ENCODE measurements at places on chromosomes 7 and 10.

GRCh38 chr10:18557960-18558359 lies 93.4 kb downstream of the NSUN6 start:
- DNase-seq, result no peak

DNA sequence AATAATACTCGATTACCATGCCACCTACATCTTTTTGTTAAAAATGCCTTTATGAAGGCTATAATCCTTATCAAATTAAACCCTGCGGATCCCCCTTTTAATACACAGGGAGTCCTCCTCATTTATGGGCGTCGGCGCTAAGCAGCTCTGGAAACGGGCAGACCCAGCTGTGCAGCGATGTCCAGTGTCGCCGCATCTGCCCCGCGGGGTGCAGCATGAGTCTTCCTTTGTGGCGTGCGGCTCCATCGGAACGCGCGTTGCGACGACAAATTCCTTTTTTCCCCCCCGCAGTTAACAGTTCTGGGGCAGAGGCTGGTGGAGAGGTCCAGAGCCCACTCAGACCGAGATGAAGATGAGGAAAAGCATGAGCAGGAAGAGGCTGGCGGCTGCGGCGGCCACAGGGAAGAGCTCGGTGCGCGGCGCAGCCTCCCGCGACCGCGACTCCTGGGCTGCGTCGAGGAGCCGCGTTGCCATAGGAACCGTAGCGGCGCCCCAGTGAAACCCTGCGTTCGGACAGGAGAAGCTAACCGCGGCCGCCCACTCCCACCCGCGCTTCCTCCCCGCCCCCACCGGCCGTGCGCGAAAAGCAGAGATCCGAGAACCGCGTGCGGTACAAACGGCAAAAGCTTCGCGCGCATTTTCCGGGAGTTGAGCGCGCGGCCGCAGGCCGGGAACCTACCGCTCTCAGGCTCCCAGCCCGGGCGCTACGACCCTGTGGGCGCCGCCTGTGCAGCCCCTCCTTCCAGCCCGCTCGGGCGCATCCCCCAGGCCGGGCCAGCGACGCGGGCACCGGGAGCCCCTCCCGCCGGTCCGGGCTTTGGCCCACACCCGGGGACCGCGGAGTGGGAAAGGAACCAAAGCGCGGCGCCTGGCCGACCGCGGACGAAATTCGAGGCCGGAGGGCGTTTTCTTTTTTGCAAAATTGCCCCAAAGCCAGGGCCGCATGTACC lies 130.6 kb downstream of the SPAG6 start:
- DNase-seq, result no peak

- DNase-seq, result no peak
Observed at GRCh38 chr10:35274498-35275060, 61.7 kb upstream of the CCNY start.

DNA sequence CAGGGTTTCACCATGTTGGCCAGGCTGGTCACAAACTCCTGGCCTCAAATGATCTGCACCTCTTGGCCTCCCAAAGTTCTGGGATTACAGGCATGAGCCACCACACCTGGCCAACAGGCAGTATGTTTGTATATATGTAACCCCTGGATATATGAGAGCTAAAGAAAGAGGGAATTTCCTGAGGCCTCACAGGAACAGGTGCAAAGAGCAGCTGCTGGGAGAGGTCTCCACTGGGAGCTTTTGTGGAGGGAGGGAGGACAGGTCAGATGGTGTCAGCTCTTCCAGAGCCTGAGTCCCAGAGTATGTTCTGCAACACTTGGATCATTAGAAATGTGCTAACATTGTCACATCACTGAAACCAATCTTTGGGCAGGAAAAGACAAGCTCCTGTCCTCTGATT lies 110.1 kb upstream of the KIF5B start:
- no peak for DNase-seq

- no peak for DNase-seq
Observed at GRCh38 chr7:101453617-101454016, 90.9 kb downstream of the COL26A1 start.

- no peak for DNase-seq
Observed at GRCh38 chr7:152551304-152552036, 115.7 kb upstream of the KMT2C start.

DNA sequence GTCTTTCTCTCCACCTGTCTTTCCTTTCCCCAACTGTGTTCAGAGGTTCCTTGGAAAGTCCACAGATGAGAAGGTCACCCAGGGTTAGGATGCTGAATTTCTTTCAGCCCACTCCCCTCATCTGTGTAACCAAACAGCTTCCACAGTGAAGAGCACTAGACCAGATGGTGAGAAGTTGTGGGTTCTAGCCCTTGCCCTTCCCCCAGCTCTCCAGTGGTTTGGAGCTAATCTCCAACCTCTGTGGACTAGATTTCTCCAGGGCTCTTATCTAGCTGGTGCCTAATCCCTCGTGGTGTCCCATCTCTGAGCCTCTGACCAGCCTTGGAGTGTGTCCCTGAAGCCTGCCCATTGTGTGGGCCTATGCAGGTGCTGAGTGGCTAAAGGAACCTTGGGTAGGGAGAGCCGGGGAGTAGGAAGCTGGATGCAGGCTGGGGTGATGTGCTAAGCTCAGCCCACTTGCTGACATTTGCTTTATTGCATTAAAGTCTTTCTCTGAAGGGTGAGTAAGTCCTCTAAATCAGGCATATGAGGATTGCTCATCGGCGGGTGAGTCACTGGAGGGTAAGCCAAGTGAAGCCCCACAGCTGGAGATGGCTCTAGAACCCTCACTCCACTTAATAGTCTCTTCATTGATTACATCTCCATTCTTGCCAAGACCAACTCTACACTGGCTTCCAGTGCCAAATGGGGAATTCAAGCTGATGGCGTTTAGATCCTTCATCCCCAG lies 14.9 kb downstream of the DUSP5 start:
- no peak for DNase-seq

DNA sequence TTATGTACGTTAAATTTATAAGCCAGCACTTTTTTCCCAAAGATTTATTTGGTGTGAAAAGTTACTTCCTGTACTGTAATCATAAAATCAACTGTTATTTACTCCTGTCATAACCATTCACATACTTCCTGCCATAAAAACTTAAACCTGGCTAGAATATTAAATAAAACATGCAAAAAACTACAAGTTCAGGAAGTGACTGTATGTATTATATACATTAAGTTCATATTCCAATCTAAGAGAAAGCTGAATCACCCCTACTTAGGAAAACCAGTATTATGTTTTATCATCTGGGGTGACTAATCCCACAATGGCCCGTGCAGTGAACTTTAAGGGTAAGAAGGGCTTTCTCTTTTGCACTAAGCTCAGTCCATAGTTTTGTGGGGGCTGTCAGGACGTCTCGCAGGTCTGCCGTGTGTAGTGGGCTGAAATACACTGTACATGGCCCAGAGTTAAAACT lies 183.7 kb upstream of the KLF14 start:
- no peak for DNase-seq

DNA sequence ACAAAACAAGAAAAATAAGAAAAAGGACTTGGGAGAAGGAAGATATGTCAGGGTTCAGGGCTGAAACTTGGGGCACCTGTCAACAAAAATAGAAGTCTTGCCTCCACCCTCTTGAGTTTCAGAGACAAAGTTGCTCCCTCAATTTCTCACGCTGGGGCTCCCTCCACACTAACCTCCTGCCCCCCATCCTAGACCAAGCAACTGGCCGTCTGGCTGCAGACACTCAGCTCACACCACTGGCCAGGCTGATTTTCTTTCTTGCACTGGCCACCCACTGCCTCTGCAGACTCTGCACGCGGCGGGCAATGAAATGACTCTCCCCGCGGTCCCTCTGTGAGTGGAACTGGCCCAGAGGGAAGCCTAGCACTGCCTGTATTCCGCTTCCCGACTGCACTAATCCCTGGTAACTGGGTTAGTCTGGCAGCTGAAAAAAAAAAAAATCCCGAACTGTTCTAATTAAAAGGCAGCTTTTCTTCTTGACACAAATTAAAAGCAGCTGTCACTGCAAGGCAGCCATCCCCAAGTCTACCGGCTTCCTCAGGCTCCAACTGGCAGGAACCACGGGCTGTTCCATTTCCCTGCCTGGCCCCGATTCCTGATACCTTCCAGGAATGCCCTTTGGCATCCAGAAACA lies 83.5 kb downstream of the SPDYE5 start:
- no peak for DNase-seq

GRCh38 chr7:149610441-149611011 lies 112.9 kb upstream of the ZNF746 start:
- DNase-seq, result no peak

DNA sequence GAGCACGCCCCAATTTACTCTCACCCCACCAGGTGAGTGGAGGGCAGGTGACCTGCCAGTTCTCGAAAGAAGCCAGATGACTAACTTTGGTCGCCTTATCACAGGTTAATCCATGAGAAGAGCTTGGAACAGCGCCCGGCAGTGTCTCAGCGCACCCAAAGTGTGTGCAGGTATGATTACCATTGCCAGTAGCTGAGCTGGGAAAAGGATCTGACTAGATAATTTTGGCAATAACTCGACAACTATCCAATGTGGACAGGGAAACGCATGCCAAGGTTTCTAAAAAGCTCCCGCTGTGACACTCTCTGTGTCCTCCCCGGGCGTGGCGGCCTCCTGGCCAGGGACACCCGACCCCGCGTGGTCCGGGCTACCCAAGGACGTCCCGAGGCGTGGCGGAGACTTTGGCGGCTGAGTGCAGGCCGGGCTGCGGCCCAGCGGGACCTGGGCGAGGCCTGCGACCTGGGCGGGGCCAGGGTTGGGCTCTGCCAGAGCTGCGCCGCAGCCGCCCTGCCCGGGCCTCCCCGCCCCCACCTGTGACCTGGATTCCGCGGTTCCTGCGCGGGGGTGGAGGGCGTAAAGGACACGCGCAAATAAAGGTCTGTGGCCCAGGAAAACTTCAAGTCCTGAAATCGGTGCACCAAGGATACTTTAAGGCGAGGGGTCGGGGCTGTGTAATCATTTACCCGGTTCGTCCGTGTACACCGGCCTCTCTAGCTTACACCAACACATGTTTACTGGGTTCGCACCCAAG lies 13.7 kb upstream of the WAPL start:
- DNase-seq, result no peak

- no peak for DNase-seq
Observed at GRCh38 chr7:27071622-27072390, 24.0 kb downstream of the HOXA1 start.

GRCh38 chr10:47243791-47244190 lies 56.2 kb upstream of the GDF10 start:
- no peak for DNase-seq

- no peak for DNase-seq
Observed at GRCh38 chr7:140670343-140670935, 2.3 kb upstream of the ADCK2 start.

DNA sequence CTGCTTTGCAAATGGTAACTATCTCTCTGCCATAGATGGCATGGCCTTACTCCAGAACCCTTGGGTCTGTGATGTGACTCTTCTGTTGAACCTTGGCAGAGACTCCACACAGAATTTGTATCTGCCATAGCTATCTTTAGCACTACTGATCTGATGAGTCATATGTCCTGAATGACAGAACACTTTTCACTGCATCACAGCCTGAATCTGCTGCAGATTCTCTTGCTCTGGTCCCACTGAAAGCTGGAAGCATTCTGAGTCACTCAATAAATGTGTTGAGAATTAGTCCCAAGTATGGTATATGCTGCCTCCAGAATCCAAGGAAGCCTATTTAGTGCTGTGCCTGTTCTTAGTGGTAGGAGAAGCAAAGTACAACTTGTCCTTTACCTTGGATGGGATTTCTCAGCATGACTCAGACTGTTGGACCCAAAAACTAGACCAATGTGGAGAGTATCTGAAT lies 39.5 kb upstream of the ANKRD1 start:
- DNase-seq, result no peak

GRCh38 chr10:5477948-5478693 lies 21.2 kb downstream of the CALML5 start:
- DNase-seq, result no peak

- DNase-seq, result no peak
Observed at GRCh38 chr7:105637755-105638154, 56.5 kb upstream of the EFCAB10 start.

- DNase-seq, result no peak
Observed at GRCh38 chr10:73650537-73651331, 5.1 kb downstream of the SYNPO2L start.

GRCh38 chr10:70174058-70174741 lies 3.9 kb upstream of the SAR1A start:
- DNase-seq, result no peak

GRCh38 chr10:83332690-83333089 lies 806.6 kb upstream of the GHITM start:
- DNase-seq, result no peak

- DNase-seq, result no peak
Observed at GRCh38 chr10:70354556-70354955, 27.9 kb downstream of the LRRC20 start.

DNA sequence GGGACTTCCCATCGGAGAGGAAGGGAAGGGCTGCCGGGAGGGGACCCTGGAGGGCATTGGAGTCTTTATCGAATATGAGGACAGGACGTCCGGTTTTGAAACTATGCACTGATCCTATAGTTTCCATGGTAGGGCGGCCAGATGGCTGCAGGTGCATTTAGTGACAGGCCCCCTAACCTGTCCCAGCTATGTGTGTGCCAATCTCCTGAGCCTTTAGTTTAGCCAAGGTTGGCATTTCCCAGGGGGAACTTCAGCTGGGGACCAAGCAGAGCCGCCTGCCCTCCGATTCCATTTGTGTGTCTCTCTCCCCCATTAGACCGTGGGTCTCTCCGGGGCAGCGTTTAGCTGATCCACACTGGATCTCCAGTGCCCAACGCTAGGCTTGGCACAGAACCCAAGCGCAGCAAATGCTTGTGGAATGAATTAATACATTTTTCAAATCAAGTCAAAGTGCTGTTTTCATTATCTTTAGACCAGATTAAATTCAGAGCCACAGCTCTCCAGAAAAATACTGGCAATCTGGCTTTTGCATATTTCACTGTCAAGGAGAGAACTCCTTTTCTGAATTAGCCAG lies 19.9 kb downstream of the TMEM270 start:
- DNase-seq, result no peak

DNA sequence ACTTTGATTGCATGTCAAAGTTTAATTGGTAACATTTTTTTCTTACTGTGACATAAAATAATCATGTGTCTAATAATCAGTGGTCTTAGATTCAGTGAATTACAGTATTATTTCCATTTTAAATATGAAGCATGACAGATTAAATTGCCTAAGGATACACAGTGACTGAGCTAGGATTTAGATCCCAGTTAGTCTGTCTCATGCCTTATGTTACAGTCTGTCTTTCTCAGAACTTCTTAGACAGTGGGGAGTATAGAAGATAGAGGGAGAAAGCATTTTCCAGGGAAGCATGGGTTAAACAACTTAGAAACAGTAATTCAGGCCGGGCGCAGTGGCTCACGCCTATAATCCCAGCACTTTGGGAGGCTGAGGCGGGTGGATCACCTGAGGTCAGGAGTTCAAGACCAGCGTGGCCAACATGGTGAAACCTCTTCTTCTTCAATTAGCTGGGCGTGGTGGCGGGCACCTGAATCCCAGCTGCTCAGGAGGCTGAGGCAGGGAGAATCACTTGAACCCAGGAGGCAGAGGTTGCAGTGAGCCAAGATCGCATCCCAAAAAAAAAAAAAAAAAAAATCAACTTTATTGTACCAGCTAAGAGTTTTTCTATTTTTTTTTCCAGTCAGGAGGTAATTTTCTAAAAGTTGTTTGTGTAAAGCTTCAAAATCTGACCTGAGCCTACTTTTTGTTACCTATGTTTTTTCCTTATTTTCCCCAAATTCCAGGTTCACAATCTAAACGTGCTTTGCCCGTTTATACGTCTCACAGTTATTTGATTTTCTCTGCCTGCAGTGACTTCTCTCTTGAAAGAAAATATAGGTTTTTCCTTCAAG lies 3.3 kb downstream of the CASD1 start:
- no peak for DNase-seq

GRCh38 chr10:15824498-15824897 lies 35.8 kb downstream of the MINDY3 start:
- no peak for DNase-seq

- no peak for DNase-seq
Observed at GRCh38 chr10:123637326-123637880, 28.8 kb upstream of the GPR26 start.

Measured in stimulated activated CD8-positive, alpha-beta memory T cell treated with anti-CD3 and anti-CD28 coated beads, Interleukin-4, amount 100 ng/mL, for 1 hour (primary cell).